NCI-H1694 treated with DMSO at 0.1 percent for 48 hours (cell line): ENCODE measurements at places on chromosomes 3 and 15.

- DNase-seq, result no peak
Measured at GRCh38 chr3:160765211-160765610, 9.2 kb downstream of the PPM1L start.

- DNase-seq, result no peak
Measured at GRCh38 chr15:93178371-93178770, 89.4 kb upstream of the RGMA start.

DNA sequence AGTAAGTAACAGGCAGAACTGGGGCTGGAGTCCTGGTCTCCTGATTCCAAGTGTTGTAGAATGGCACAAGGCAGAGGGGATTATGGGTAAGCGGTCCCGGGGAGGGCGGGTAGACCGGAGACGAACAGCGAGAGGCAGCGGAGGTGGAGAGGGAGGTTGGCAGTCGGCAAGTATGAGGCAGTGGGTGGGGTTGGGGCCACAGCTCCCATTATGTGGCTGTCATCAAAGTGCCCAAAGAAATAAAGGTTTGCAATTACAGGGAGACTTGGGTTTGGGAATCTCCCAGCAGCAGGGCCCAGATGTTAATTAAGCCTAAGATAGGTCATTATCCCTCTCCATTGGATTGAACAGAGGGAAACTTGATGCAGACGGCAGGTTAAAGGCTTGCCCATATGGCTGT, 16.9 kb downstream of the FAM43A start:
- DNase-seq, result no peak

DNA sequence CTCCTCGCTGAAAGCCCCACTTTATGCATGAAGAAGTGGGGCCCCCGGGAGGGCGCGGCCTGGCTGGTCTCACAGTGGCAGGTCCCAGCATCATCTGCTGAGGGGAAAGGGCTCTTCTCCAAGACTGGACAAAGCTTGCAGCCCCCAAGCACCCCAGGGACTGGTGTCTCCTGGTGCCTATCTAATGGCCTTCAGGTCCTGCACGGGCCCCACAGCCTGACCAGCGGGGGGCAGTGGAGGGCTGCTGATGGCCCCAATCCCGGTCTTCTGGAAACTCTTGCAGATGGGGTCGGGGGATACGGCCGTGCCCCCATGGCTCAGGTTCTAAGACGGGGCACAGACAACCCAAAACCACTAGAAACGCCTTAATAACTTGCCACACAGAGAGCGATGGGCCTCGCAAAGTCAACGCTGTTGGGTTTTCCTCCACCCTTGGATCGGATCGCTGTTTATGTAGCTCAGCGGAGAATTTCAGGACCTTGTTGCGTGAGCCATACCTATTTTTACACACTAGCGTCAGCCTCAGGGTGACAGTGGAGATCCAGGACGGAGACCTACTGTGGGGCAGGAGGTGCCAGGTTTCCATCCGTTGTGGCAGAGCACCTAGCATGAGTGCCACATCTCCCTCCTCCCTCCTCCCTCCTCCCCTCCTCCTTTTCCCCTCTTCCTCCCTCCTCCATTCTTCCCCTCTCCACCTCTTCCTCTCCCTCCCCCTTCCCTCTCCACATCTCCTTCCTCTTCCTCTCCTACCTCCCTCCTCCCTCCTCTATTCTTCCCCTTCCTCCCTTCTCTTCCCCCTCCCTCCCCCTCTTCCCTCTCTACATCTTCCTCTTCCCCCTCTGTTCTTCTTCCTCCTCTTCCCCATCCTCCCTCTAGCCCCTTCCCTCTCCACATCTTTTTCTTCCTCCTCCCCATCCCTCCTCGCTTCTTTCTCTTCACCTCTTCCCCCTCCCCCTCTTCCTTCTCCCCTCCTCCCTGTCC, 79.3 kb upstream of the ALDH1L1 start:
- peak; percentile 14 for DNase-seq

- no peak for DNase-seq
Measured at GRCh38 chr3:71857956-71858355, 73.0 kb upstream of the PROK2 start.

DNA sequence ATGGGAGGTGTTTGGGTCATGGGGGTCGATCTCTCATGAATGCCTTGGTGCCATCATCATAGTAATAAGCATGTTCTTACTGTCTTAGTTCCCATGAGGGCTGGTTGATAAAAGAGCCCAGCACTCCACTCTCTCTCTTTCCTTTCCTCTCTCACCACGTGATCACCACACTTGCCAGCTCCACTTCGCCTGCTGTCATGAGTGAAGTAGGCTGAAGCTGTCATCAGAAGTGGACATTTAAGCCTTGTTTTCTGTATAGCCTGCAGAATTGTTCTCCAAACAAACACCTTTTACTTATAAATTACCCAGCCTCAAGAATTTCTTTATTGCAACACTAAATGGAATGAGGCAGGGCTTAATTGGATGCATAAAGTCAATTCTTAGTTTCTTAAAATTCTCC, 6.1 kb downstream of the OR5H1 start:
- no peak for DNase-seq

GRCh38 chr3:15646851-15647511, 45.4 kb downstream of the BTD start:
- no peak for DNase-seq

GRCh38 chr3:16761571-16761970, 123.2 kb upstream of the PLCL2 start:
- DNase-seq, result no peak

DNA sequence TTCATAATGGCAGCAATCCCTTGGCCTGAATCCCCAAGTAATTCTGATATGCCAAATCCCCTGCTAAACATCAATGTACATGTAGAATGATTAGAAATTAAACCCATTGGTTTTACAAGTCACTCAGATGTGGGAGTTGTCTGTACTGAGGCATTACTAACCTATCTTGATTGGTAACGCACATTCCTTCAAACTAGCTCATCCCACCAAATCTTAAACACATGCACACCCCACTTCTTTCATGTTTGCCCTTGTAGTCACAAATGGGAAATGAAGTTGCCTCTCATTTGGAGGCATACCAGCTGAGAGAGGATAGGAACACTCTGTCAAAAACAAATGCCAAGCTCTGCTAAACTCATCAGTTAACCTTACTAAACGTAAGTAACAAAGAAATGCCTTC, 29.1 kb upstream of the MAN2C1 start:
- no peak for DNase-seq

- DNase-seq, result no peak
Measured at GRCh38 chr3:171600030-171600429, 139.8 kb upstream of the TNIK start.

- DNase-seq, result no peak
Measured at GRCh38 chr3:179156775-179157174, 8.6 kb downstream of the PIK3CA start.

DNA sequence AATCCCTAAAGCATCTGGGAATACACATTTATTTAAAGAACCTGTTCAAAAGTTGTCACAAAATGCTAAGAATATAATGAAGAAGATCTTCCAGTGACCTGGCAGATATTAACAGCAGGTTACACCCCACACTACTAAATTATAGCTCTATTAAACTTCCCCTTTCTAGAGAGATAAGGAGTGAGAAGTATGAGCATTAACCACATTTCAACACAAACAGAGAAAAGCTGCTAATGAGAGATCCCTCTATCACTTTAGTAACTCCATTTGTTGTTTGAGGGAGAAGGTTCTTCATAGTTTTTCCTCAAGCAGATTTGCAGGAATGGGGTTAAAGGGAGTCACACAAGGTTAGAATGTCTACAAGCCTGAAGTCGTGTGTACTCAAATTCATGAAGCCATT, 3.6 kb downstream of the COL8A1 start:
- no peak for DNase-seq

DNA sequence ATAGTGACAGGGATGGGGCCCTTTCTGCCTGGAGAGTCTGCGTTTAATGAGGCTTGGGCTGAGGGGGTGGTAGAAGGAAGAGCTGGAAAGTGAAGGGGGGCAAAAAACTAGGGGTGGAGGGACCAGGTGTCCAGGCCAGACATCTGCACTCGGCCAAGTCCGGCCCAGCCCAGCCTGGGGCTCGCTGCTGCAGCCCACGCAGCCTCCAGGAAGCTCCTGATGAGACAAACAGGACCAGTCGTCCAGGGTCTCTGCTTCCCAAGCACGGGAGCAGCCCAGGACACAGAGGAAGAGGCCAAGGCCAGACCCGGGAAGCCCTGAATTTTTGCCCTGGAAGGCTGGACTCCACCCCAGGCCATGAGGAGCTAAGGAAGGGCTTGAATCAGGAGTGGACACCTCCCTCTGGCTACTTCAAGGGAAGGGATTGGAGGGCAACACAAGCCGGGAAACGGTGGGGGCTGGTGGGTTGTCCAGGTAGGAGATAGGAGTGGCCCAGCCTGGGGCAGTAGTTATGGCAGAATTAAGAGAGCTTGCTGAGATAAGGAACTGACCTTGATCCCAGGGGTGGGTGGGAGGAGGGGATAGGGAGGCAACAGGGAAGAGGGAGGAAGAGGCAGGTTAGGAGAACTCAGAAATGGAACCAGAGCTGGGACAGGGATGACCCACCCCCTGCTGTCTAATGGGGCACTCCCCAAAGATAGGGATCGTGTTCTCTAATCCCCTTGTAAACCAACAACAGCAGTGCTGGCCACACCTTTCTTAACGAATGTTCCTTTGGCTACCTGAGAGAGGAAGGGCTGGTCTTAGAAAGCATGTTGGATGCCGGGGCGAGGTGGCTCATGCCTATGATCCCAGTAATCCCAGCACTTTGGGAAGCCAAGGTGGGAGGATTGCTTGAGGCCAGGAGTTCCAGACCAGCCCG, 89.5 kb downstream of the ANP32A start:
- DNase-seq, result no peak

DNA sequence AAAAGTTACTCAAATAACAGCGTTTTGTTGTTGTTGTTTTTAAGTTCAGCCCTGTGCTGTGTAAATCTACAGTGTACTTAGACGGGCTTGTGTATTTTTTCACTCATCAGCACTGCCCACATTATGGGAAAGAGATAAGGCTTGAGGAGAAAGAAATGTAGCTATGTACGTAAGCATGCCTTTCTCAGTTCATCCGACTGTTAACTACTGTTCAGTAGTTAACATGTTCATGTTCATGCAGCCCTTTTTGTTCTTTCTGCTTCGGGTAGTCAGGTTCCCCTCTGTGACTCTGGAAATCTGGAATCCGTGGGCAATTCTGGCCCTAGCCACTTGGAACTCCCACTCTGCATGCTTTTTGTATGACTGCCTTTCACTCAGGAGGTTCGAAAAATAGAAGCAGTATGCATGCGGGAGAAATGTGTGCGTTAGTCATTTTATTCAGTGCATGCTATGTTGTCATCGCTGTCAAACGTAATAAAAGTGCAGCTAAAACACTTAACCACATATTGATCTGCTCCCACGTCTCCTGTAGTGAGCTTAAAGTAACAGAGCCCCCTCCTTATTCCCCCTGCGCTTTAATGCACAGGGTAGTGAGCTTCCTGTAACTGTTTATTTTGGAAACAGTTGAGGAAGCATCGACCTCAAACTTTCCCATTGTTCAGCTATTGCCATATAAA, 283.1 kb upstream of the NR2F2 start:
- no peak for DNase-seq

DNA sequence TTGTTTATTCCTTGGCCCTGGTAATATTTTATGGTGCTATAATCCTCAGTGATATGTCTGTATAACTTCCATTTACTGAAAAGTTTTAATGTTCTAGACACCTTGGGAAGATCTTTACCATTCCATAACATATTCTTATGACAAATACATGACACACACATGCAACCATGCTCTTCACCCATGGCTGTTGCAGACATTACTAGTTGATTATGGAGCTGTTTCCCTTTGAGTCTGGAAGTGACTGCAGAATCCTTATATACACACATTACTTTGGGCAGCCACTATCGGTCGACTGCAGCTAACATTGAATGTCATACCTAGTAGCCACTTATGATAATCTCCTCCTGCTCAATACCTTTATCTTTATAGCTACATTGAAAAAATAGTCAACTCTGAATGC, 243.1 kb upstream of the ADAMTS9 start:
- DNase-seq, result no peak

DNA sequence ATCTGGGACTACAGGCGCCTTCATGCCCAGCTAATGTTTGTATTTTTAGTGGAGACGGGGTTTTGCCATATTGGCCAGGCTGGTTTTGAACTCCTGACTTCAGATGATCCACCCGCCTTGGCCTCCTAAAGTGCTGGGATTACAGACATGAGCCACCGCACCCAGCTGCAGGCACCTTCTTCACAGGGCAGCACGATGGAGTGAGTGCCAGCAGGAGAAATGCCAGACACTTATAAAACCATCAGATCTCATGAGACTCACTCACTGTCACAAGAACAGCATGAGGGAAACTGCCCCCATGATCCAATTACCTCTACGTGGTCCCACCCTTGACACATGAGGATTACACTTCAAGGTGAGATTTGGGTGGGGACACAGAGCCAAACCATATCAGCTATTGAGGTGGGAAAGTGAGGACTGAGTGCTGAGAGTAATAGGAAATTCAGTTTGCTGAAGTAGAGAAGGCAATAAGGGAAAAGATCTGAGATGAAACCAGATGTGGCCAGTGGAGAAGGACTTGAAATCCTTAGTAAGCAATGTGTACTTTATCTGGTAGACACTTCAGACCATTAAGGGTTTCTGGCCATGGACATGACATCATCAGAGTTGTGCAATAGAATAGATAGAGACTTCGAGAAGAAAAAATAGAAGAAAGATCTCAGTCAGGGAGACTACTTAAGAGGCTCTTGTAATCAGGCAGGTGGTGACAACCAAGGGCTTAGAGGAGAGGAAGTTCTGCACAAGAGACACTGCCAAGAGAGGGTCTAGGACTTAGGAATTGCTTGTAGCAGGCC, 18.1 kb upstream of the ATP13A5 start:
- DNase-seq, result no peak

DNA sequence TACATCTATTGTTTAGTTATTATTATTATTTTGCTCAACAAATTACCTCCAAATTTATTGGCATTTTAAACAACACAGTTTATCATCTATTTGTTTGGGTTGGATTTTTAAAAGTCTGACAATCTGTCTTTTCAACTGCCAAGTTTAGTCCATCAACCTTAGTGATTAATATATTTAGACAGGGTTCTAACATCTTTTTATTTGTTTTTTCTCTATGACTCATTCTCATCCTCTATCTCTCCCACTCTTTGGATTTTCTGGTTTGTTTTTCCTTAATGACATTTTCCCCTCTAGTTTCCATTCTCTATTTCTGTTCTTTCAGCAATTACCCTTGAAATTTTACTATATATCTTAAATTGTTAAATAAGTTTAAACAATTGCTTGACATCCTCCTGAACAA, 41.9 kb downstream of the EMC4 start:
- no peak for DNase-seq

GRCh38 chr15:44227584-44227983, 32.5 kb upstream of the FRMD5 start:
- DNase-seq, result no peak

- DNase-seq, result no peak
Measured at GRCh38 chr3:172279191-172279640, 169.0 kb downstream of the GHSR start.

- no peak for DNase-seq
Measured at GRCh38 chr15:100559330-100559729, 30.6 kb upstream of the CERS3 start.
